Substantia nigra (tissue), 51 donors: ENCODE measurements at places on chromosomes 16 and 17.

GRCh38 chr16:77009453-77009852, 181.5 kb upstream of the MON1B start:
- no peak for DNase-seq

- DNase-seq, result no peak
These were observed 77.7 kb downstream of the GAS7 start for GRCh38 chr17:10120749-10121148.

DNA sequence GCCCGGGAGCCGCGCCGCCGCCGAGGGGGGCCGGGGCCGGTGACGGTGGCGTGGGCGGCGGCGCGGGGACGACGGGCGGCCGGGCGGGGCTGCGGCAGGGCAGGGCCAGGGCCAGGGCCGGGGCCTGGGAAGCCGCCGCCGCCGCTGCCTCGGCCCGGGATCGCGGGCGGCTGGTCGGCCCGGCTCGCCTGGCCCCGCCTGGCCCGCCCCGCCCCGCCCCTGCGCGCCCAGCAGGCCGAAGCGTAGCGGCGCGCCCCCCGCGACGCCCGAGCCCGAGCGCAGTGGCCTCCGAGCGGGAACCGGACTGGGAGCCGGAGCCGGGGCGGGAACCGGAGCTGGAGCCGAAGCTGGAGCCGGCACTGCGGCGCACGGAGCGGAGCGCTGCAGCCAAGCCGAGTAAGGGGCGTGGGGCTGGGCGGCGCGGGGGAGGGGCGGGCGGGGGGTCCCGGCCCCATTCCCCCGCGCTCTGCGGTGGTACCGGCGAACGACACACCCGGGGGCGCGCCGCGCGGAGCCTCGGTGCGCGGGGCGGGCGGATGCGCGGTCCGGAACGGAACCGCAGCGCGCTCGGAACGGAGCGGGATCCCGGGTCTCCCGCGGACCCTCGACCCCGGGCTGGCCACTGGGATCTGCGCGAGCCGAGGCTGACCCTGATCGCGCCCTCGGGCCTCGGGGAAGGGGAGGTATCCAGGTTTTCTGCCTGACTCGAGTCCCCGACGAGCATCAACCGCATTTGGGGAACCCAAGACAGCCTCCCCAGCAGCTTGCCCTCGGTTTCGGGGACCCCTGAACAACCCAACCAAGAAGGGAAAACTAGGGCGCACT, at the start of gene BEAN1:
Gene BEAN1, plus strand, starts transcription at position 260 of the 825 bp plus-strand sequence. CDS start 10,382 bp downstream, outside the sequence.
- no peak for DNase-seq

DNA sequence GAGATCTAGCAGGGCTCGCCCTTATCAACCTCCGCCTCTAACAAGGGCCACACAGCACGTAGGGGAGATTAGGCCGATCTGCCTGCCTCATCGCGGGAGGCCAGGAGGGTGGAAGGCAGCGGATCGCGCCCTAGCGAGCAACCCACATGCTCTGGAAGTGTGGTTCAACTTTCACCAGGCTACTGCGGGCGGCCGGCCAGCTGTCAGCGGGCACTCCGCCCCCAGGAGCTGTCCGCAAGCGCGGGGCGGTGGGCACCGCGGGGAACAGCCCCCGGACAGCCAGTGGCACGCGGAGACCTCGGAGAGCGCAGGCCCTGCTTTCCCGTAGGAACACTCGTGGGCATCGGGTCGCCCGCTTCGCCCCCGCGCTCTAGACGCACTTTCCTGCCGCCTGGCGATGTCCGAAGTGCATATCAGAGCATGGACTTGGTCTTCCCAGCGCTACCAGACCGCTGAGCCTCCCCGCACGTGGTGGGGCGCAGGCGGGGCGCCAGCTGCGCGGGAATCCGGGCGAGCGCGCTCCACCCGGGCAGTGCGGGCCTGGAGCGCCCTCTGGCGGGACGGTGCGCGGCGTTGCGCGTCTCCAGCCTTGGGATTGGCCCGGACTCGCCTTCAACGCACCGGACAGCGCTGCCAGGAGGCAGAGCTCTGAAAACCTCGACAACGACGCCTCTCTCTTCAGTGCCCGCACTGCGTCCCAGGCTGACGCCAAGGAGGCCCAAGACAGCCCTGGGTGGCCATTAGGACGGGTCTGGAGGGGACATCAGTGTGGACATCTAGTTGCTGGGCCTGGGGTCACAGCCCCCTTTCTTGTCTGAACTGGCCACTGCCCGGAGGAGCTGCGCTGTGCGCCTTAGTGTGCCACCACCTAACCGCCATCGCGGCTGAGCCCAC, 3.6 kb upstream of the ZNHIT3 start:
- peak; percentile 73 for DNase-seq

DNA sequence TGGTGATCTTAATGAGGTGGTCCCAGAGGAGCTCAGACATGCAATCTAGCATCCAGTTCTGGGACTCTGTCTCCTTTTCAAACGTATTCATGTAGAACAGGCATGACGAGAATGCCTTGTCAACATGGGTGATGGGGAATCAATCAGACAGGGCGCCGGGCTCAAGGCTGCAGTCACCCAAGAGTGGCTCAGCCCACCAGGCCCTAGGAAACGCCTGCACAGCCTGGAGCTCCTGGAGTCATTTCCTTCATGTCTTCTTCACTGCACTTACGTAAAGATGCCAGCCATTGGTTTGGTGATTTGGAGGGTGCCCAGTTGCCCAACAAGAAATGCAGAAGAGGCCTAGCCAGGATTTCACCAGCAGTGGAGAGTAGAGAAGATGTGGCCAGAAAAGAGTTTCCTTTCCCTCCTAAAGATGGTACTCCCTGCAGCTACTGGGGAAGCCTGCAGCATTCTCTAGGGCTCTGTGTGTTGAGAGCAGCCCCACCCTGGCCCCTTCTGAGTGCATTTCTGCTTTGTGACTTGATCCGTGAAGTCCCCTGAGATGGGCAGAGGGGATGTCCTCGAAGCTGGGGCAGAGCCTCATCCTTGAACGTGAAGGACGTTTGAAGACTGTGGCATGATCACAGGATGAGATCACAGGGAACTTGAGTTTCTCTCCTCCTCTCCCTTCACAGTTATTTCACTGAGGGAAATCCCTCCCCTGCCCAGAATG, 24.0 kb upstream of the STH start:
- DNase-seq, result no peak

GRCh38 chr16:26019381-26020242, 327.9 kb downstream of the HS3ST4 start:
- DNase-seq, result no peak

DNA sequence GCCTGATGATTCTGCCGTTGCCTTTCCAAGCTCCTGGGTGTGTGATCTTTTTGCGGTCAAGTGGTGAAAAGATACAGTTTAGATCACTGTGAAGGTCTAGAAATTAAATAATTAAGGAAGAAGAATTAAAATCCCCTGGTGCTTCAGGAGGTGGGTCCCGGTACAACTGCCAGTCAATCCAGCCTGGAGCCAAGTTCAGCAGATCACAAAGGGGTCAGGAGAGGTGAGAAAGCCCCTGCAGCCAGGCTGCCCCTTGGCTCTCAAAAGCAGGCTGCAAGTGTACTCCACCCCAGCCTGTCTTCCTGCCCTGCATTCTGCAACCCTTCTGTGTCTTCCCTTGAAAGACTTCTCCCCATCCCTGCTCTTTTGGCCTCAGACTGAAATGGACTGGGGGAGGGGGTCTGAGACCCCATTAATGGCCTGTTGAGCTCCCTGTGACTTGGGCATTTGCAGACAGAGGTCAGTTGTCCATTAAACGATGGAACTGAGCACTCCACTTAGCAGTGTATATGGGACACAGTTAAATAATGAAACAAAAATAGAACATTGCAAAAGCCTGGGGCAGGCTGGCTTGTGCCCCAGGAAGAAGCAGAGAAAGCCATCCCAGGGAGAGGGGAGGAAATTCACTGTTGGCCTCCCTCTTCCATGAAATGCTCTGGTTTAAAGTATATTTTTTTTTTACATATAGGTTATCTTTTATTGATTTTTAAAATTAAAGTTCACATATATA, 15.1 kb downstream of the CACNG5 start:
- DNase-seq, result no peak

- DNase-seq, result no peak
These were observed 5.2 kb downstream of the TBX4 start for GRCh38 chr17:61457226-61457983.

GRCh38 chr17:45783593-45784292, 377 bp upstream of the CRHR1 start:
- no peak for DNase-seq

DNA sequence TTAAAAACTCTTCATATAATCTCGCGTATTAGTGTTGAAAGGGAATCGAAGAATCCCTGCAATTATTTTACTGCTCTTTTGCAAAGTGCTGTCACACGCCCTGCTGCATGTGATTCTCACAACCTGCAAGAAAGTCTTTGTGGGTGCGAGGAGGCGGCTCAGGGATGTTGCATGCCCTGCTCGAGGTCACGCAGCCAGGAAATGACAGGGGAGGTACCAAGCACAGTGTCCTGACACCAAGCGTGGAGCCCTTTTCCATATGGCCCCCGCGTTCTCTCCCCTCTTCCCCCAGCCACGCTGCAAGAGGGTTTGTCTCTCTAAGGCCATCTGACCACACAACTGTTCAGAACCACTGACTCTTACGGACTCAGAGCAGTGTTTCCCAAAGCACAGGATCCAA, 37.6 kb downstream of the OR3A1 start:
- DNase-seq, result no peak

GRCh38 chr16:27867122-27868110, 196.1 kb downstream of the GSG1L start:
- peak; percentile 61 for DNase-seq

DNA sequence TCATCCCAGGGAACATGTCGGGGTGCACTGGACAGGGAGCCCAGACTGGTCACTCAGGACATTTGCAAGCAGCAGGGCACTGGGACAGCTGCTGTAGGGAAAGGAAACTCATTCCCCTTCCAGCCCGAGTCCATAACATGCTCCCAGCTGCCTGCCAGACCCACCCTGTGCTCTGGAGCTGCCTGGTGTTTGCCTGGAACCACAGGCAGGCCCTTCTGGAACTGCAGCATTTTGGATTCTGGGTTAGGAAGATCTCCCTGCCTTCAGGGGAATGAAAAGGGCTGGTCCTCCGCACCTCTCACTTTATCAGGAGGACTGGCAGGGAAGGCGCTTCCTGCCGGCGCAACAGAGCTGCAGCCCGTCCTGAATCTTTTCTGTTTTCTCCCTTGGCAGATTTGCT, 41.2 kb downstream of the MEAK7 start:
- no peak for DNase-seq

DNA sequence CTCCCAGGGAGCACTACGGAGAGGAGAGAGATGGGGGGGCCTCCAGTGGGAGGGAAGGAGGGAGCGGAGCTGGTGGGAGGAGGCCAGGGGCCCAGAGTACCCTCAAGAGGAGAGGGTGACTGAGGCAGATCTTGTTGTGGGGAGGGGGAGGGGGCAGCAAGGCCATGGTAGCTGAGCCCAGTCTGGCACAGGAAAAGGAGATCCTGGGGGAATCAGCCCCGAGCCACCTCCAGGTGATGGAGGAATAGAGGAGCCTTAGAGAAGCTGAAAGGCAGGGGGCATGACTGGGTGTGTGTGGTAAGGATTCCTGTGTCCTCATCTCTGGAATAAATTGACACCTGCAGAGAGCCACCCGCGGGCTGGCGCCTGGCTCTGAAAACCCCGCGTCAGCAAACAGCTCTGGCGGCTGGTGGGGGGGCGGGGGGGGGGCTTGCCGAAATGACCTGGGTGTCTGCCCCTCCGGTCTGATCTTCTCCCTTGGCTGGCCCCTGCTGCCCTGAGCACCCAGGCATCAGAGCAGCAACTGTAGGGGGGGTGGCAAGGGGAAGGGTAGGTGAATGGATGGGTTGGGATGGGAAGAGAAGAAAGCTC, 1.3 kb upstream of the NLGN2 start:
- DNase-seq, result no peak

DNA sequence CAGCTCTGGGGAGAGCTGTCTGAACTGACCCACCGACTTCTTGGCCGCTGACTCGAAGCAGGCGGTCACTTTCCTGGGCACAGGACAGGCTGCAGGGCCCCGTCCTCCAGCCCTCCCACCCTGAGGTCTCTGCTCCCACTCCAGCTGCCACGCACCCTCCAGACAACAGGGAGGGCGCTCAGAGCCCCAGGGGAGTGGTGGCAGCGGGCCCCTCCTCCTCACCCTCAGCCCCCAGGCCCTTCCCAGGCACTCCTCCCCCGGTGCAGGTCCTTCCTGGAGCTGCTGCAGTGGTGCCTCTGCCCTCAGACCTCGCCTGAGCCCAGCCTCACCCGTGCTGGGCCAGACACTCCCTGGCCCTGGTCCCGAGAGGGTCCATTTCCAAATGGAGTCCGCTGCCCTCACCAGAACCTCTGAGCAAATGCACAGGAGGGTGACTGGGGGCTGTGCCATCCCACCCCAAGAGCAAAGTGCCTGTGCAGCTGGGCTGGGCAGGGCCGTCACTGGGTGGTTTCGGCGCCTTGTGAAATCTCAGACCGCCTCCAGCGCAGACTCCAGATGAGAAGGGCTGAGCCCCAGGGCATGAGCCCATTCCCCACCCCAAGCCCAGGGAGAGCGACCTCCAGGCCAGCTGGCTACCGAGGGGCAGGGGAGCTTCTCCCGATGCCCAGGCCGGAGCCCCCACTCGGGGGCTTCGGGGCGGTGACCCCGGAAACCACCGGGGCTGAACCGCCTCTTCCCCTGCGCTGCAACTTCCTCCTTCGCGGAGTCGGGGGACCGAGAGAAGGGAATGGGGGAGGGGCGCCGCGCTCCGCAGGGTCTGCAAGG, 717 bp downstream of the CYBA start:
- DNase-seq, result no peak

GRCh38 chr17:49061524-49061943, 64.3 kb downstream of the IGF2BP1 start:
- no peak for DNase-seq

DNA sequence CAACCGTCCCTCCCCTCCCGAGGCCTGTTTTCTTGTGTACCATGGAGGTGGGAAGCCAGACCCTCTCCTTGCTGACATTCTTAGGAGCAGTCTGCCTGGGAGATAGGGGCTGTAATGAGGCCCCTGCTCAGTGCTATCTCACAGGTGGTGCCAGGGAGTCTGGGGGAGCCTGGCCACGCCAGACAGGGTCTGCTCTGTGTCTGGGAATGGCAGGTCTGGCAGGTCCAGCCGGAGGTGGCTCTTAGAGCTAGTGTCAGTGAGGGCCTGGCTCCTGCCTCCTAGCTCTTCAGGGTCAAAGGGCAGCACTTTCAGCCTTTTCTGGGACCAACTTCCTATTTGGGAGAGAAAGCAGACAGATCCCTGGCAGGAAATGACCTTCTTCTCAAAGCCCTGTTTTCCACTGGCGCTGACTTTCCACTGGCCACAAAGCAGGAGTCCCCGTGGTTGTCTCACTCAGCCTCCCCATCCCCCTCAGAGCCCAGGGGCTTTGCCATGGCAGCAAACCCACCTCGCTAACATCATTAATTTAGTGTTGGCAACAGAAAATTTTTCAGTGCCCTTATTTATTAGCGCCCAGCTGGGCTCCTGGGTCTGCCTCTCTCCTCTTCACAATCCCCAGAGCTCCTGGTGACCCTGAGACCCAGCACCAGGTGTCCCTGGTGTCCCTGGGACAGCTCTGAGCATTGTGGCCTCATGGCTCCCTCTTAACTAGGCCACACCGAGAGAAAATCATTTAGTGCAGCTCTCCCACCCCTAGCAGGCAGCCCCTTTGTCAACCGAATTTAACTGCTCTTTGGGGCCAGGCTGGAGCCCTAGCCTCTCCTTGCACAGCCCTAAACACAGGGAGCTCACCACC, 24.0 kb upstream of the DOK4 start:
- no peak for DNase-seq

- no peak for DNase-seq
These were observed 16.7 kb downstream of the ZFPM1 start for GRCh38 chr16:88469615-88470395.

- DNase-seq, result no peak
These were observed 28.4 kb upstream of the ZNF423 start for GRCh38 chr16:49884033-49885015.

GRCh38 chr16:23691483-23692189, 12.9 kb downstream of the PLK1 start:
- no peak for DNase-seq
